ENCODE measurements at places on chromosomes 11 and 22. TPM values are rescaled to one million over a fixed set of nuclear protein-coding genes. Genes with fewer than 3 reads are reported as not detected.

GRCh38 chr11:12803086-12803826, 129.0 kb downstream of the TEAD1 start:
- no peak for DNase-seq

DNA sequence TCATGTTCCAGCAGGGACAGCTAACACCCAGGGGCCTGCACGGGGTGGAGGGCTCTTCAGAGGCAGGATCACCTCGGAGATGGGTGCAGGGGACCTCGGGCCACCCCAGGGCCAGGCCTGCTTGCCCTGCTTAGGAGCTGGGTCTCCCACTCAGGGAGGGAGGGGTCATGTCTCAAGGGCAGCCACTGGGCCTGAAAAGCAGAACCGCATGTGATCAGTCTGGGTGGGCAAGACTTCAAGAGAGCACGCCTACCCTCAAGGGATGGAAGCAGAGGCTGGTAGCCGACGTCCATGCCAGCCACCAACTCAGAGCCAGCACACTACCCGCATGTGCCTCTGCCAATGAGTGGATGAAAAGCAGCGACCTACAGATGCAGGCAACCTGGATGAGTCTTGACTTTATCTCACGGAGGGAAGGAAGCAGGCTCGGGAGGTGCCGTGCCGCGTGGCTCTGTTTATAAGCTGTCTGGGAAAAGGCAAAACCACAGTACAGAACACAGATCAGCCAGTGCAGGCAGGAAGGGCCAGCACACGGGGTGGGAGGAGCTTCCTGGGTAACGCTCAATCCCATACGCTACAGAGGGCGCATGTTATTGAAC, 16.0 kb downstream of the TBX1 start:
- no peak for DNase-seq

DNA sequence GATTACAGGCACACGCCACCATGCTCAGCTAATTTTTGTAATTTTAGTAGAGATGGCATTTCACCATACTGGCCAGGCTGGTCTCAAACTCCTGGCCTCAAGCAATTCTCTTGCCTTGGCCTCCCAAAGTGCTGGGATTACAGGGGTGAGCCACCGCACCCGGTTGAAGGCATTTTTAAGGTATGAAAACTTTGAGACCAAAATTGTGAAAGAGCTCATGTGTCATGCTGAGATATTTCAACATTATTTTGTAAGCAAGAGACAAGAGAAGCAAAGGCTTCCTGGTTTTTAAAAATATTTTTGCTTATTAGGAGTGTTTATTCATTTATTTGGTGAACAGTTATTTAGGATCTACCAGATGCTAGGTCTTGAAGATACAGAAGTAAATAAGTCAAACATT, 6.8 kb downstream of the NHERF4 start:
- no peak for DNase-seq

DNA sequence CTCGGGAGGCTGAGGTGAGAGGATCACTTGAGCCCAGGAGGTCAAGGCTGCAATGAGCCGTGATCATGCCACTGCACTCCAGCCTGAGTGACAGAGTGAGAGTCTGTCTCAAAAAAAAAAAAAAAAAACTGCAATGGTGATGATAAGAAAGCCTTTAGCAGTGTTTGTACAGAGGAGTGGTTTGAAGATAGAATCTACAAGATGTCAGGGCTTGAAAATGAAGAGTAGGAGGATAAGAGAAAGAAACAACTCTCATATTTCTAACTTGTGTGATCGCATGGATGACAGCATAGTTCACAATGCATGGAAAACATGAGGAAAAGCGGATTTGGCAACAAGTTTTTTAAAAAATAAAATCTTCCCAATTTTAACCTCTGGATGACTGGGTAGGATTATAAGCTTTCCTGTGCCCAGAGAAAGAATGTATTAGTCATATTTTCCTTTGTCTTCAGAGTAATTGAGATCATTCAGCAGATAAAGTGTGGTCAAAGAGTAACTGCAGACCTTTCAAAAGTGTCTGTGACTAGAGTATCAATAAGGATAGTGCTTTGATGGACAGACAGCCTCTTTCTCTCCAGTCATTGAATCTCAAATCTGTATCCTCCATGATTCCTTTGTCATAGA, 328.1 kb downstream of the CASP12 start:
- no peak for DNase-seq

- DNase-seq: no peak
Observed at GRCh38 chr11:110966131-110966530, 253.9 kb upstream of the ARHGAP20 start.

DNA sequence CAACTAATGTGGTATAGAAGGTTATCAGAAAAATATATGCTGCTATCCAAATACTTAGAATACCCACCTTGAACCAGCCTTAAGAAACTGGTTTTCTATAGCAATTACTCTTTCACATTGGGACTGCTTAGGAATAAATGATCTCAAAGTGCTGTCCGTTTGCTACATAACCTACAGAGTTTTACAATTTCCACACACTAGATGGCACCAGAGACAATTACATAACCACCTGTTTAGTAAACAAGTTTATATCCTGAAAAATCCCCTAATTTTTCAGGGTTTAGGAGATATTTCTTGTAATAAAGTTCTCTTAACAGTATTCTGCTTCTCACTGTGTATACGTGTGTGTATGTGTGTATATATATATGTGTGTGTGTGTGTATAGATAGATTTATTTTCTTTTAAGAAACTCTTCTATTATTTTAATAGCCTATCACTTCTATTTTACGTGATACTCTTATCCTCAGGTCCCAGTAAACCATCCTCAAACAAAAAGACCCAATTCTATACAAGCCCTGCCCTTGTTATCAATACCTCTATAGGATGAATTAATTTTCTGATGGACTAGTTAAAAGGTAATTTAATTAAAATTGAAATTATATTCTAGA, 6.7 kb upstream of the OR5I1 start:
- DNase-seq: peak; percentile 24

NCAPD3 gene
- 33.8 TPM for polyA plus RNA-seq

GRCh38 chr11:967995-968751, 42.5 kb downstream of the AP2A2 start:
- DNase-seq: no peak

- no peak for DNase-seq
Observed at GRCh38 chr11:109304159-109304558, 117.8 kb upstream of the C11orf87 start.

PHF21B gene
- polyA plus RNA-seq: 1.4 TPM

Data from left lung (tissue), 14 donors.